ENCODE measurements at places on chromosomes 2 and 18.
A peak's percentile ranks its signal among the peaks of the same experiment; 100 is the strongest.

DNA sequence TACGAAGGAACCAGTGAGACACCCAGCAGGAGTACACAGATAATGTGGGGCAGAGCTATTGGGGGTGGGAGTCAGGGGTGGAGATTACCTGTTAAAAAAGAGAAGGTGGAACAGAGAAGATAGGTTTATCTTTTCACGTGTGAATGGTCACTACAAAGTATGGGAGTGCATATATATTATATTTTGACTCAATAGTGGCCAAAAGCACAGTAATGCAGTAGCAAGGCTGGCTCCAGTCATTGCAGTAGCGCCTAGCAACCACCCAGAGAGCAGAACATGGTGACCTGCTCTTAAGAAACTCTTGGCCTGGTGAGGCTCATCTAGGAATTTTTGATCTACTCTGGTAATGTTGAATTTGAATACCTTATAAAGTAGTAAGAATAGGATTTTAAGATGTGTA, 1.0 kb downstream of the IMPACT start:
- DNase-seq = peak; percentile 37

GRCh38 chr2:187169864-187170263, 278.2 kb downstream of the CALCRL start:
- no peak for DNase-seq

DNA sequence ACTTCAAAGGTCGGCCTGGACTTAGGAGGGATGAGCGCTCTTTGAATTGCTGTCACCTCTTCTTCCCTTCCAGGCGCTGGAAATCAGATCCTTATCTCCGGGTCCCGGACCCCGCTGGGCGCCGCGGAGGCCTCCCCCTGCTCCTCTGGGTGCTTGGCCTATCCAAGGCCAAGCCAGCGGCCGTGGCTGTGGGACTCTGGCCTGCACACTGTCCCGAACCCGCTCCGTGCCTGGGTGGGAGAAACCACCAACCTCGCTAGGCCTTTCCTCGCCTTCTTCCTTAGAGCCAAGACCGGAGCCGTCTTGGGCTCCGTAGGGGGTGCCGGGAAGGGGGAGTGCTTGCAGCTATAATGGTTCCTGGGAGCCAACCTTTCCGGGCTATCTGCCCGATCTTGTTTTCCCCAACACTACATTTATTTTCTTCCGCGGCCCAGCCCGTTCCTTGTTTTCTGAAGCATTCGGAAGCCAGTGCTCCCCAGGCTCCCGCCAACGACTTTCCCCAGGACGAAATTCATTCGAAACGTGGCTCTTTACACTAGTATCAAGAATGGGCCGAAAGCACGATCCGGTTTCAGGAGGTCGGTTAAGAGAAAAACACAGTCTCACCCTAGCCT, 2.4 kb downstream of the OSR1 start:
- DNase-seq = no peak

GRCh38 chr18:39749154-39749553, 2183.6 kb upstream of the CELF4 start:
- DNase-seq = no peak

DNA sequence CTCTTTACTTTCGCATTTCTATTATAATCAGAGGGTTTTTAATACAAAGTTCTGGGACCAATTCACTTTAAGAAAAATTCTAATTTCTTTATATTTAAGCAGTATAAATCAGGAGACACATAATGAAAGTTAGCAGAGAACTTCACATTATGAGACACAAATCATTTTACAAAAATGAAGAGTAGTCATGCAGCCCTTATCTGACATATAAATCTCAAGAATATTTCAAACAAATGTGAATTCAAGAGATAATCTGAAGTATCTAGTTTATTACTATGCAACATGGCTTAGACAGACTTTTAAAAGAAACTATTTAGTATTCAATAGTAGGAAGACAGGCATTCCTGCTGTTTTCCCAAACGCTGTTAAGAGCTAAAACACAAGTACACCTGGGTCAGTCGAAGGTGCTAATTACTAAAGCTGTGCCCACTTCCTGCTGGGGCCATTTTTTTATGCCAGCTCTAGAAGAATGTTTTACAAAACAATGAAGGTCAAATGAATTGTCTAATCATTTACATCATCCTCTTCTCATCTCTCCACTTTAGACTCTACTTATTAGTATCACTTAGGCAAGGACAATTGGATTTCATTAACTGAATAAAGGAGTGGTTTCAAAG, 40.2 kb downstream of the CWC22 start:
- peak; percentile 13 for DNase-seq

DNA sequence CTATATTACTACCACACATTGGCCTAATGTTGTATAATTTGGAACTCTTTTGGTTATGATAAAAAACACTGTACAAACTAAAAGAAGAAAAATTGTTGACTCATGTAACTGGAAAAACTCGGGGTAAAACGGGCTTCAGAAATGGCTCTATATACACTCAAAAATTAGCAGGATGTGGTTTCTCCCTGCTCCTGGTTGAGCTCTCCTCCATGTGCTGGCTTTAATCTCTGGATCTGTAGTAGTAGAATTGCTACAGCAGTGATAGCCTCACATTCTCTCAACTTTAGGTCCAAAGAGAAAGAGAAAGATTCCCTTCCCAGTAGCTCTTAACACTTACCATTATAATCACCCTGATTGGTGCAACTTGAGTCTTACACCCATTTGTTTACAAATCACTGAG, 274.9 kb upstream of the GALNT5 start:
- no peak for DNase-seq
